NCI-H1694 treated with DMSO at 0.1 percent for 48 hours (cell line): ENCODE measurements at places on chromosomes 2 and 18.

DNA sequence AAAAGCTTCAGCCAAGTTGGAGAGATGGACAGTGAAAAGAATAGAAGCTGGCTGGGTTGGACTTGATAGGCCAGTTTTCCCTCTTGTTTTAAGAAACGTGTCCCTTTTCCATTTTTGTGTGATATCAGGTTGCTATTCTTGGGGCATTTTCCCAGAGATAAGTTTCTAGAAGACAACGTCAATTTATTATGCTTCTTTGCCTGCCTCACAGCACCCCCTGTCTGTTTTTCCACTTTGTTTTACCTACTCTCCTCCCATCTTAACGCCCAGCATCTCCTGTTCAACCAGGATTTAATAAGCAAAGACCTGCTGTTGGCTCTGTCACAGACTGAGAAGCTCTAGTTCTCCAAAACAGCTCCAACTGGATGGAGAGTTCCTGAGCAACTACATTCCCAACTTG lies 317.8 kb upstream of the ZNF521 start:
- no peak for DNase-seq

- DNase-seq, result no peak
These were observed 58.7 kb downstream of the RDH14 start for GRCh38 chr2:18501729-18502128.

GRCh38 chr2:69131983-69132675 lies 119.2 kb downstream of the ANTXR1 start:
- peak; percentile 77 for DNase-seq

DNA sequence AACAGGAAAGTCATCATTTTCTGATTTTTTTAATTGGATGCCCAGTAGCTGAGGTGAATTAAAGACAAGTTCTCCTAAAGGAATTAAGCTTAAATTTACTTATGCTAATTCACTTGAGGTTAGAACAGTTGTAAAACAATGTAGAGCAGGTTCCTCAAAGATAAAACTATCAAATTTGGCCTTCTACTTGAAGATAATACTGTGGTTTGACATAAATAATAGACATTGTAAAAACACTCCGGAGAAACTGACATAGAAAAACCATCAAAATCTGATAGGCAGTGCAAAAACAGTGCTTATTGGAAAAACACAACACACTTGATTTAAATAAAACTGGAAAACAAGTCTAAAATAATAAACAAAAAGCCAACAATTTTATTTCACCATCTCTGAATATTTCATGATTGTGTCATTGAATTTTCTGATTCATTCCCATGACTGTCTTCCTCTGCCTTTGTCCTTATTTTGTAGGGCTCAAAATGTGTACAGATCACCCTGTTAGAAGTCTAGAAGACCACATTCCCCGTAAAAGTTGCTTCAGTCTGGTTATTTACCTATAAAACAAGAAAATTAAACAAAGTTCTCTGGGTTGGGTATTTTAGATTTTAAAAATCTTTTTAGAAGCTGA lies 28.3 kb upstream of the SLC40A1 start:
- DNase-seq, result no peak

DNA sequence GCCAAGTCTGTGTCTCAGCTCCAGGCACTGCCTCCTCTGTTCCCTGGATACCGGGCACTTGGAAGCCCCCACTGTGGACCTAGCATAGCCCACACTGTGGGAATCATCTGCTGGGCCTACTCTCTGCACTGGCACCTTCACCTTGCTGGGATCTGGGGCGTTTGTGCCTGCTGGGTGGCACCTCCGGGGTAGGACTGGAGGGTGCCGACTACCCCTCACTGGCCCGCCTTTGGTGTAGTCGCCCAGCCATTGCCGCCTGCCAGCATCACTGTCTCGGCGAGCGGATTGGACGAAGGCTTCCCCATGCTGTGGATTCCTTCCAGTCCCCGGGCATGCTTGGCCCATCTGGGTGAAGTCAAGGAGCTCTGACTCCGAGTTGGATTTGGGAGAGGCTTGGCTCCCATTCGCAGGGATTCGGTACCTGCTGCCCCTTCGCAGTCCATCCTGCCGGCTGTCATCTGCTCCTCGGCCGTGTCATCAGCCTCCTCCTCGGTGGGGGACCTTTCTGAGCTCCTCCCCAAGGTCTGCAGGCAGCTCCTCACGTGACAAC lies 180.6 kb upstream of the HDAC4 start:
- no peak for DNase-seq

DNA sequence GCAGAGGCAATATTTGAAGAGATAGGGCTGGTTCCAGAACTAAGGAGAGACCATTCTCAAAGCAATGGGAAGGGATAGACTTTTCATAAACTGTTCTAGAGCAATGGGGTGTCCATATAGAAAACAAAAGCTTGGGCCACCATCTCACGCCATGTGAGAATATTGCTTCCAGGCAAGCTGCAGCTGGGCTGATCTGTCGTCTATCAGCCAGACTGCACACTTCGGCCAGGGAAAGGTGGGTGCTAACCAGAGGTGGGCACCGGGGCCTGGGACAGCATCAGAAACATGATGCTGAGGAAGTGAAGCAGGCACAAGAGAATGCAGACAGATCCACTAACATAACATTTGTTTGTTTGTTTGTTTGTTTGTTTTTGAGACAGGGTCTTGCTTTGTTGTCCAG lies 43.7 kb downstream of the MYO7B start:
- no peak for DNase-seq

DNA sequence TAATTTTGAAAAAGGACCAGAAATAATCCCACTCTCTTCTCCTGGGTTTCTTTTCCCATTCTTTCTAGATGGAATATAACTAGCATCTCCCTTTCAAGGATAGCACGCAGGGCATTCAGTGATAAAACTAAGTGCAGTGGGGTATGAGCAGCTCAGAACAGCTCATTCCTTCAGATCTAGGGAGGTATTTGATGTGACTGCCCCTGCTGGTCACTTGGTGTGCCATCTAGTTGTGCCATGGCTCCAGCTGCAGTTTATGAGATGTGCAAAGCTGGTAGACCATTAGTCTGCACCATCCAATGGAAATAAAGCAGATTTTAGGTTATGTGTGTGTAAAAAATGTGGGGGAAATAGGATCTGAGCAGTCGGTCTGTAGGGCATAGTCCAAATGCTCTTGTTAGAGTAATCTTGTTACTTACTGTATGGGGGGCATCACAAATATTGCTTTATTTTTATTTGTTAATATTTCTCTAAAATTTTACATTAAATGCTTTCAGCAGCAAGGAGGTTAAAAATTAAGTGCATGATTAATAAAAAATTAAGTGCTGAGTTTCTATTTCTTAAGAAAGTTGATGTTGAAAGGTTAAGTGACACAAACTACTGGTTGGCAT lies 38.9 kb downstream of the CTAGE1 start:
- no peak for DNase-seq

DNA sequence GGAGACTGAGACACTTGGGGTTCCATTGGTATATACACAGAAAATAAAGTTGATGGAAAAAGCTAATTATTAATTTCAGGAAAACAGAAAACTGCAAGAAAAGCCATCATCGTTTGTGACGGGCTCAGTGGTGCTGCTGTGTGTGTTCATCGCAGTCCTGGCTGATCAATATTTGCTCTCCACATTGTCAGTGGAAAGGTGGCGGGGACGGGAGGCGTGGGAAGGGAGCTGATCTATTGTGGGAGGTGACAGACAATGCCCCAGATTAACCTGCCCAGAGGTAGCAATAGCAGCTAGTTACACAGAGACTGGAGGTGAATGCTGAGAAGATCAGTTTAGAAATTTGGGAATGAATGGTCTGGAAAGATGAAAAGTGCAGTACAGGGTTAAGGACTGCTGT lies 50.0 kb upstream of the CTDP1 start:
- DNase-seq, result no peak
